GM12892 (cell line): ENCODE measurements at places on chromosomes 1 and 21.

GRCh38 chr1:53616927-53617326 lies 122.0 kb downstream of the GLIS1 start:
- no peak for DNase-seq

- no peak for DNase-seq
These were observed 428.1 kb downstream of the PRDM2 start for GRCh38 chr1:14128096-14128495.

GRCh38 chr1:41423511-41424191 lies 60.8 kb downstream of the EDN2 start:
- no peak for DNase-seq

- peak; percentile 19 for DNase-seq
These were observed 27.0 kb downstream of the RUNX3 start for GRCh38 chr1:24903011-24903461.

DNA sequence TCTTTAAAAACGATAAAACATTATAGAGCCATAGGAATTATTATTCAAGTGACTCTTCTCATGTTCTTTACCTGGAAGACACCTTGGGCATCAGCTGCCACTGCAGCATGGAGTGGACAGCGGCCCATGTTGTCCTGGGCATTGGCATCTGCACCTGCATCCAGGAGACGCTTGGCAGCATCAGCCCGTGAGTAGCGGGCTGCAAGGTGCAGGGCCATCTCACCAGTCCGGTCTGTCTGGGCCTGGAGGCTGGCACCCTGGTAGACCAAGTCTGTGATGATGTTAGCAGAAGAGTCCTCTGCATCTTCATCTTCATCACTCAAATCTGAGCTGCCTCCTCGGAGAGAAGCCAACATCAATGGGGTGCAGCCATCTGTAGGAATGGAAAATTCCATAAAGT lies 22.9 kb upstream of the ADAM30 start:
- DNase-seq = no peak

DNA sequence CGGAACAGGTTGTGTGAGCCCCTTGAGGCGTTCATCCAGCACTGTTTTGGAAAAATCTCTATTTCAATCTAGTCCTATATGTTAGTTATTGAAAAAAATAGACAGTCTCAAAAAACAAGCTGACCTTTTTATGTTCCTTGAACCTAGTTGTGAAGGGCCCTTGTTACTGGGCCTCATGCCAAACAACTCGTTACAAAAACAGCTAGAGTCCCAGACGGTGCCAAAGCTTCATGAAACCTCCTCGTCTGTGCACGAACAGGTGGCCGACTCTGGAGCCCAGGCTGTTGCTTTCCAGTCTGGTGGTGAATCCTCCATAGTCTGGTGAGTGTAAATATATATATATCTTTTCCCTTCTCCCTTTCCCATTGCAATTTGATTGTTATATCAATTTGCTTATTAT lies at the start of gene CHIA:
CHIA (plus strand) TSS at position 222 of the 400 bp plus-strand sequence. CDS start 19,617 bp downstream, outside the sequence.
- no peak for DNase-seq

- DNase-seq = no peak
These were observed 9.7 kb downstream of the CA6 start for GRCh38 chr1:8955406-8955805.

GRCh38 chr1:22229379-22229778 lies 86.5 kb upstream of the WNT4 start:
- no peak for DNase-seq

DNA sequence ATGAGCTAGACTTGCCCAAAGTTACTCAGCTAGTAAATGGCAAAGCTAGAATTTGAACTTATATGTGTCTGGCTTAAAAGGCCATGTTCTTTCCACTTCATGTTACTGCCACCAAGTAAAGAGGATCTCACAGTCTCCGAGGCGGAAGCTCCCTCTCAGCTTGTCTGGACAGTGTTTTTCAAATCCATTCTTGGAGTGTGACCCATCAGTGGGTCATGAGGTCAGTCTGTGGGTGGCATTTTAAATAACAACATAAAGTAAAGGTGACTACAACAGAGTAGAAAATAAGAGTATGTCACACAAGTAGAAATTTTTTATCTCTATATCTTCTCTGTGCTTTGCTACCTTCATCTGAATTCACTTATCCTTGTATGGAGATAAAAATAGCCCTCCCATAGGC lies 3.2 kb upstream of the HMGB4 start:
- no peak for DNase-seq

- no peak for DNase-seq
These were observed 226.5 kb downstream of the SDCCAG8 start for GRCh38 chr1:243482141-243483022.

DNA sequence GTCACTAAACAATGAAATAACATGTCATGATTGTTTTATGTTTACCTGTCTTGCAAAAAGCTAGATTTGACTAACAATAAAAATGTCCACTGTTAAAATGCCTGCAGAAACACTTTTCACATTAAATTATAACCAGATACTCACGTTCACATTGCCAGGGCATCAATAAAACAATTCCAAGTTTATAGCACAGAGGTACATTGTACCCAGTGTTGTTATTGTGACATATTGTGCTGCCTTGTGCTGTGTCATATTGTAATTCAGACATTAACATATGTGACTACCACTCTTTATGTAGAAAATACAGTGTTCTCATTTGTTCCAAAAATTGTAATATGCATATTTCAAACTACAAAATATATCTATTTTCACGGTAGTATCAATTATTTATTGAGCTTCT lies 766.1 kb downstream of the NCAM2 start:
- no peak for DNase-seq

DNA sequence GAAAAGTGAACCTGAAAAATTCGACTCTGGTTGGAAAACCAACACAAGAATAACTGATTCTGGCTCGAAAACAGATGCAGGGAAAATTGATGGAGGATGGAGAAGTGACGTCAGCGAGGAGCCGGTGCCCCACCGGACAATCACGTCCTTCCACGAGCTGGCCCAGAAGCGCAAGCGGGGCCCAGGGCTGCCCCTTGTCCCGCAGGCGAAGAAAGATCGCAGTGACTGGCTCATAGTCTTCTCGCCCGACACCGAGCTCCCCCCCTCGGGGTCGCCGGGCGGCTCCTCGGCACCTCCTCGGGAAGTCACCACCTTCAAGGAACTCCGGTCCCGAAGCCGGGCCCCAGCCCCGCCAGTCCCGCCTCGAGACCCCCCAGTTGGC lies 1.9 kb downstream of the RUSC1 start:
- no peak for DNase-seq

- no peak for DNase-seq
These were observed 158.1 kb upstream of the IGSF21 start for GRCh38 chr1:17949511-17949910.

GRCh38 chr1:154179946-154180687 lies 11.8 kb downstream of the TPM3 start:
- no peak for DNase-seq

DNA sequence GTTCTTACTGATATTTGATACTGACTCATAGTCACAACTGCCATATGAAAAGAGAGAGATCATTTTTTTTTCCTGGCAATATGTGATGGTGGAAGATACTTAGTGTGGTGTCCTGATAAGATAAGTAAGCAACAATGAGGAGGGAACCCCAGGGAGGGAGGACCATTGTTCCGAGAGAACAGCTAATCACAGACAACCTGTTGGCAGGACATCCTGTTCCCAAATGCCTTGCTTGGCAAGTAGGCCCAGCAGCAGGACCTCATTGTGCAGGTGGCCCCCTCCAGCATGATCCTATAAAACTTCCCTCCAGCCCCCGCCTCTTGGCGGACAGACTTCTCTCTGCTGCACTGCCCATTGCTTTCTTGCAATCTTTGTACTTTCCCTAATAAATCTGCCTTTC lies 329.4 kb upstream of the CHRM3 start:
- no peak for DNase-seq

DNA sequence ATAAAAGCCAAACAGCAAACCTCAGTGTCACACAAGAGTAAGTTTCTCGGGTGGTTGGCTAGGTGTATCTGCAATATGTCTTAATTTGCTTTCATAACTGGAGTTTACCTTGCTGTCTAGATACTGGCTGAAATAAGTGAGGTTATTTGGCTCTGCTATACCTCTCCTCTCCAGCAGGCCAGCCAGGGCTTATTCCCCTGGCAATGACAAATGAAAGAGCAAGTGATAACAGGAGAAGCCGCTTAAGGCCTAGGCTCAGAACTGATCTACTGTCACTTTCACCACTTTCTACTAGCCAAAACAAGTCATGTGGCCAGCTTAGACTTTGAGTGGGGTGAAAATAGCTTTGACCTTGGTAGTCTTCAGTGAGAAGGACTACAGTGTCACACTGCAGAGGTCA lies 4.8 kb upstream of the RPE65 start:
- no peak for DNase-seq

- no peak for DNase-seq
These were observed 29.9 kb downstream of the KRTAP19-8 start for GRCh38 chr21:31008355-31008754.

- DNase-seq = no peak
These were observed 979 bp downstream of the RASSF5 start for GRCh38 chr1:206508130-206508889.

- no peak for DNase-seq
These were observed 73.2 kb downstream of the LRRN2 start for GRCh38 chr1:204612326-204612725.

- DNase-seq = no peak
These were observed 1.2 kb downstream of the SPRR2B start for GRCh38 chr1:153070243-153070642.
